Femur (tissue), 1 donor: ENCODE measurements at places on chromosomes 7 and 10.

GRCh38 chr7:96069401-96069800 lies 252.5 kb downstream of the SLC25A13 start:
- no peak for DNase-seq

- DNase-seq, result no peak
Observed at GRCh38 chr7:50558294-50559053, 6.7 kb downstream of the DDC start.

- peak; percentile 27 for DNase-seq
Observed at GRCh38 chr7:113087071-113087998, 708 bp upstream of the GPR85 start.

GRCh38 chr7:36746347-36746746 lies 22.1 kb upstream of the AOAH start:
- peak; percentile 23 for DNase-seq

DNA sequence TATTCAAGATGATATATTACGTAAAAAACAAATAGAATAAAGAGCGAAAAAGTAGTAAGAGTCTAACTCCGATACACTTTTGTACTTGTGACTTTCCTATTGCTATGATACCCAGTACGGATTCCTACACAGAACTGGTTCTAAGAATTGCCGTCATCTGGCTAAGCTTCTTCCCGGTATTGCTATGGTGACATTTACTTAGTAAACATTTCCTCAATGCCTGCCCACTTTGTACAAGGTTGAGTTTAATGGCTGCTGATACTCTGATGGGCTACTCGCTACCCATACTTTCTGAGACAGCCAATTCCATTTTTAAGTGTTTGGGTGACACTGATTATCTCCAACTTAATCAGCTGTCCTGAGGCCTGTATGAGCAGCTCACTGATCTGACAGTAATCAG lies 55.6 kb downstream of the OSBPL3 start:
- DNase-seq, result no peak

- DNase-seq, result no peak
Observed at GRCh38 chr7:67918158-67918557, 921.5 kb downstream of the TYW1 start.

DNA sequence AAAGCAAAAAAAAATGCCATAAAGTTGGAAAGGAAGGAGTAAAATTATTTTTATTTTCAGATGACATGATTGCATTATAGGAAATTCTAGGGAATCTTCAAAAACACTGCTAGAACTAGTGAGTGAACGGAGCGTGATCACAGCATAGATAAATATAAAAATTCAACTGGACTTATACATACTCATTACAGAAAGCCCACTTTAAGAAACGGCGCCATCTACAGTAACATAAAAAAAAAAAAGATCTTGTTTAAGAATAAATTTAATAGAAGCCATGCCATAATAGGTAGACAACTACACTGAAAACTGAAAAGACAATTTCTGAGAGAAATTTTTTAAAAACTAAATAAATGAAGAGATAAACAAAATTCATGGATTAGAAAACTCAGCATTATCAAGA lies 623.1 kb upstream of the MGMT start:
- DNase-seq, result no peak

DNA sequence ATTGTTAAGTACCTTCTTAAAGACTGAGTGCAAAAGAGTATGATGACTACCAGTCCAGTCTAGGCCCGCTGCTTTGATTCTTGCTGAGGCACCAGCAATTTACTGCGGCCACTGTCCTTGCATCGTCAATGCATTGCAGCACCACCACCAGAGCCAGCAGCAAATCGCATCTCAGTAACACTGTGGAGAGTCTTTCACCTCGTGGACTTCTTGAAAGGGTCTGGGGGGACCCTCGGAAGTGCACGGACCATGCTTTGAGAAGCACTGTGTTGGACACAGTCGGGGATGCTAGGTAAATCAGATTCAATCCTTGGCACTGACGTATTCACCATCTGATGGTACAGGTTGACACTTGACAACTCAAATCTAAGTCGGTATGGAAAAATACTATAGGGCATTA lies 493.6 kb downstream of the RPS24 start:
- no peak for DNase-seq

DNA sequence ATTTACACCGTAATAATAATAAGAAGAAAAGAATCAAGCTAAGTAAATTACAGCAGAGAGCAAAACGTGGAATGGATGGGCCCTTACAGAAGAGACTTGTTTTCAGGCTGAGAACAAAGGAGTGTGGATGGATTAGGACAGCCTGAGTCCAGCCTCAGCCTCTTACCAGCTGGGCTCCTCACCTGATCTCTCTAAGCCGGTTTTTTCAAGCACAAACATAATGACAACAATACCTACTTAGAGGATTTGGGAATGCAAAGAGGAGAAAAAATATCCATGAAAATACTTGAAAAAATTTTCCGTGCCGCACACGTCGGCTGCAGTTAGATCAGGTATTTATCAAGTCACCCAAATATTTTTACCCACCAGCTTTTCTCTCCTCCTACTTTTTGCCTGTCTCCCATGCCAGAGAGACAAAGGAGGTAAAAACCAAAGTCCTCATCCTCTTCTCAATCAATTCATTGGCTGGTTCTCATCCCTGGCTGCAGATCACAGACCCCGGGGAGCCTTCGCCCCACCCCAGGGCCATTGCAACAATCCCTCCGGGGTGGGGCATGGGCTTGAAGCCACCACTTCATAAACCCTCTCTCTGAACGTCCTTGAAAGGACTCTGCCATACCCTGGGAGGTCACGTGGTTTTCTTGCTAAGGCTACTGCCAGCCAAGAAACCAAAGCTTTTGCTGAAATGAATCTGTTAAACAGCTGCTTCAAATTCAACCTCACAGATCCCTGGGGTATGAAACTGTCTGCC lies 29.7 kb upstream of the GTF2I start:
- DNase-seq, result peak; percentile 66

GRCh38 chr10:129140921-129141885 lies 325.8 kb upstream of the MGMT start:
- DNase-seq, result peak; percentile 38

- DNase-seq, result no peak
Observed at GRCh38 chr10:111211706-111212105, 134.9 kb downstream of the ADRA2A start.

- peak; percentile 77 for DNase-seq
Observed at GRCh38 chr7:2523941-2524807, 4.6 kb downstream of the LFNG start.

DNA sequence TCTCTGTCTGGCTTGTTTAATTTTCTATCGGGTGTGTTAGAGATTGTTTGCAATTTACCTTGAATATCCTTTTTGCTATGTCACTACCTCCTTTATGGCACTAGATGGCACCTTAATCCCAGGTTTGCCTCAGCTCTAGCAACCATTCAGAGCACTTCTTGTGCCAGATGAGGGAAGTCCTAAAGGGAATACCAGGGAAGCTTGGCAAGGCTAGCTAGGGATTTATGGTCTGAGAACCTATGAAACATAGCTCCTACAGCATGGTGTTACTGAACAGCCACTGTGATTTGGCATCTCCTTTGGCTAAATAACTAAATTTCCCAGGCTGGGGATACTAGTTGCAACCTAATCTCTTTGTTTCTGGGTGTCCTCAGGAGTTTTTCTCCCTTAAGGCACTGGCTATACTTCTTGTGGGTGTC lies 69.0 kb upstream of the VOPP1 start:
- DNase-seq, result peak; percentile 66

GRCh38 chr7:139886206-139886605 lies 57.1 kb downstream of the TBXAS1 start:
- no peak for DNase-seq

DNA sequence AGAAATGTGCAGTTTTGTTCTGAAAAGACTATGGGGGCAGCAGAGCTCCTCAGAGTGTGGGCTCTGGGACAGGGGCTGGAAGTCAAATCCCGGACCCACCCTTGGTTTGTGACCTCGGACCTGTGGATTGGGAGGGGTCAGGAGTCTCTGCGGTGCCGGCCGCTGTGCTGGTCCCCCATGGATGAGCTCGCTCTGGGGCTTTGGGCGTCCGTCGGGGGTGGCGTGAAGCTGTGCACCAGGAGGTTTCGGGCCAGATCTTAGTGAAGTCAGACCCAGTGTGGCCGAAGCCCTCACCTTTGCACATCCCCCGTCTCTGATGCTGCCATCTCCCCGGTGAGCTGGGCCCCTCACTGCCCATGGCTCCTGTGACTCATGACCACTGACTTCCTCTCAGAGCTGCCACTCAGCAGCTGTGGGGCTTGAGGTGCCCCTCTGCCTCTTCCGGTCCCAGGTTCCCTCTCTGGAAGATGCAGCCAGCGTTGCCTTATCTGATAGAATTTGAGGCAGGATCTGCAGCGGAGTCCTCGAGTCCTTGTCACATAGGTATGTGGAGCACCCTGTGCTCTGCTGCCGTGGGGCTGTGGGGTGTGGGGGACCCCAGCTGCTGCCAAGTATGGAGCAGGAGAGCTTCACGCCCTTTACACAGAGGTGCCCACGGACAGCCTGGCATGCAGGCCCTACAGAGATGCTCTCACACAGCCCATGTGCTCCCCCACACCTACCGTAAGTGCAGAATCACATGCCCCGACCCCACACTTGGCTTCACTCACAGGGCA lies 11.4 kb upstream of the SCART1 start:
- DNase-seq, result no peak

DNA sequence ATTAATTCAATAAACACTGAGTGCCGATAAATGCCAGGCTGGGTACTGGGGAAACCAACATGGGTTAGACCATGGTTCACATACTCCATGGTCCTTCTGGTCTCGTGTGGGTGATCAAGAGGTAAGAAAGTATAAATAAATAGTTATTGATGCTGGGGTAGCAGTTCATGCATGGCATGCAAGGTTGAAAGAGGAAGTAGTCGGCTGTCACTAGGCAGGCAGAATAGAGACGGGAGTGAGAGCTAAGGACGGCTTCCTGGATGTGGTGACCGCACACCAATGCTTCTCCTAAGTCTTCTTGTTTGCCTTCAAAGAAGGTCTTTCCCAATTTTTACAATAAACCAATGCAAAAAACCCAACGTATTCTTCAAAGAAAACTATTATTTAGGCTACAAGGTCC lies 208.6 kb downstream of the ADAM12 start:
- DNase-seq, result no peak

GRCh38 chr10:62765726-62766125 lies 38.8 kb upstream of the ADO start:
- DNase-seq, result no peak

- no peak for DNase-seq
Observed at GRCh38 chr10:120732067-120732466, 119.1 kb upstream of the WDR11 start.

GRCh38 chr7:30684351-30684750 lies 2.1 kb upstream of the CRHR2 start:
- DNase-seq, result no peak

DNA sequence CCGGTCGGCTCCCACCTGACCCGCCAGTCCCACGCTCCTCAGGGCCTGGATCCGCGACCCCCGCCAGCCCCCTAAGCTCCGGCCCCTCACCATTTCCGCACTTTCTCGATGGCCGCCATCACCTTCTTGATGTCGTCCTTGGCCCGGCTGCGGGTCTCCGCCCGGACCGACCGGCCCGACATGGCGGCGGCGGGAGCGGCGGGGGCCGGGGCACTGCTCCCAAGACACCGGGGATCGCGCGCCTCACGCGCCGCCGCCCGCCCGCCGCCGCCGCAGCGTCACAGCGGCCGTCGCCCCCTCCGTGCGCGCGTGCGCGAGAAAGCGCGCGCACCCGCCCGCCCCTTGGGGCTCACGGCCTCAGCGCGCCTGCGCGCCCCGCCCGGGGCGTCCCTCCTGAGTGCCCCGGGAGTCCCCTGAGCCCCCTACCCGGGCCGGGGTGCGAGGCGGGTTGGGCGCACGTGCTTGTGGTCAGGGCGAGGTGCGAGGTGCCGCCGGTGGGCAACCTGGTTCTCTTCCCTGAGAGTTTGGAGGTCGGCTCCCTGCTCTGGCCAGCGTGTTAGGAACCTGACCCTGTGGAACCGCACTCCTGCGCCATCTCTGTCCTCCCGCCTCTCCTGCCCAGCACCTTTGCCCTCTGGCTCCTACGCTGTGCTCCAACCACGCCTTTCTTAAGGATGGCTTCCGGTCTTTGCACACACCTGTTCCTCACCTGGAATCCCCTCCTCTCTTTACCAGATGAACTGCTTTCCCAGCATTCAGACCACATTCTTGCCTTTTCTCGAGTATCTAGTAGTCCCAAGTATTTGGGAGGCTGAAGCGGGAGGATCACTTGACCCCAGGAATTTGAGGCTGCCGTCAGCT lies at the start of gene BCL7B:
BCL7B (minus strand) TSS at position 294 of the 861 bp plus-strand sequence; CDS start at position 182, 112 bp downstream.
- DNase-seq, result peak; percentile 78

GRCh38 chr7:47379629-47380324 lies 202.1 kb downstream of the TNS3 start:
- DNase-seq, result peak; percentile 78

DNA sequence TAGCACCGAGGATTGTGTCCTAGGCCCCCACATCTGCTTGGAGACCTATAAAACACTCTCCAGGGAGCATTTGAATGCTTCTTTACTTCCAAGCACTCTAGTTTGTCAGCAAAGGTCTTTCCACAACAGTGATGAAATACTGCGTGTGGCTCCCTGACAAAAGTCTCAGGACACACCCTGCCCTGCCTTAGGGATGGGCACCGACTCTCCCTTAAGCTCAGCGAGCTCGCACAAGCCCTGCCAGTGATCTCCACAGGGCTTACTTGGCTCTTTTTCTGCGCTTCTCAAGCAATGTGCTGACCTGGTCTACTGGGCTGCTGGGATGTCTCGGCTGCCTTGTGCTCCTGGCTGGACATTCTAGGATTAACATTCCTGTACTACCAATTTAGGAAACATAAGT lies 84.3 kb upstream of the MPP7 start:
- DNase-seq, result no peak

DNA sequence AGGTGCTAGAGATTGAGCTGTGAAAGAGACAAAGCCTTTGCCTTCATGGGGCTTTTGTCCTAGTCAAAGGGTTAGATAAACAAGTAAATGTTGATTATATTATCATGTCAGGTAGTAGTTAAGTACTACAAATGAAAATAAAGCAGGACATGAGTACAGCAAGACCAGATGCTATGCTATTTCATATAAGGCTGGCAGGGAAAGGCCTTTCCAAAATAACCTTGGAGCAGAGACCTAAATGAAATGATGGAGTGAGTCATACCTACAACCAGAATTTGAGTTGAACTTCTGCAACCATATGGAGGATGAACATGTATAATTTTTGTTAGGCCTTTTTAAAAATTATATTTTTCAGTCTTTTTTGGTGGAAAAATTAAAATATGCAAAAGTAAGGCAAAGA lies 23.6 kb upstream of the SEMA4G start:
- no peak for DNase-seq

- DNase-seq, result no peak
Observed at GRCh38 chr7:102434039-102434486, 688 bp downstream of the ORAI2 start.

GRCh38 chr7:158314394-158314793 lies 273.2 kb downstream of the PTPRN2 start:
- no peak for DNase-seq
